ENCODE measurements at places on chromosomes 12 and 14. TPM values are rescaled to one million over a fixed set of nuclear protein-coding genes. Genes with fewer than 3 reads are reported as not detected.

Gene RNASE7
- not detected for total RNA-seq

Gene TMEM132D
- not detected for total RNA-seq

Gene KRT4
- not detected for total RNA-seq

Gene FLVCR2
- total RNA-seq: 4.9 TPM

- DNase-seq: no peak
Observed at GRCh38 chr12:2541631-2542204, 253.1 kb upstream of the FKBP4 start.

Gene NEDD1
- total RNA-seq: 26.8 TPM

- DNase-seq: no peak
Observed at GRCh38 chr12:77606348-77606747, 224.3 kb upstream of the NAV3 start.

Data from endothelial cell of umbilical vein (primary cell).